Esophagus squamous epithelium (tissue), 5 donors: ENCODE measurements at places on chromosomes 12 and 14.

- no peak for DNase-seq
Observed at GRCh38 chr12:49019120-49019430, 499 bp upstream of the PRKAG1 start.

DNA sequence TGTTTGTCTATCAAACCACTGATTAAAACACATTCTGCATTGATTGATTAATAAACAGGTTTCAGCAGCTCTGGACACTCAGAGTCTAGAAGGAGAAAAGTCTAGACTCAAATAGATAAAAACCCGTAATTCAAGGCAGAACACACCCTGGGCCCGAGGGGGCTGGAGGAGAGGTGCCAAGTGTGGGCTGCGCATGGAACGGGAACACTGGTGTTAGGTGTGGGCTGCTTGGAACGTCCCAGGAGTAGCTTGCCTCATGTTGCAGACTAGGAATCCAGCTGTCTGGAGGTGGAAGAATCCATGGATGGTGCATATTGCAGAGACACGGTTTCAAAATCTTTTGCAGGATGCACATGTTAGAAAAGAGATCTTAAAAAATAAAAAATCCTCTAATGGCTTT lies 223.0 kb downstream of the APAF1 start:
- no peak for DNase-seq

DNA sequence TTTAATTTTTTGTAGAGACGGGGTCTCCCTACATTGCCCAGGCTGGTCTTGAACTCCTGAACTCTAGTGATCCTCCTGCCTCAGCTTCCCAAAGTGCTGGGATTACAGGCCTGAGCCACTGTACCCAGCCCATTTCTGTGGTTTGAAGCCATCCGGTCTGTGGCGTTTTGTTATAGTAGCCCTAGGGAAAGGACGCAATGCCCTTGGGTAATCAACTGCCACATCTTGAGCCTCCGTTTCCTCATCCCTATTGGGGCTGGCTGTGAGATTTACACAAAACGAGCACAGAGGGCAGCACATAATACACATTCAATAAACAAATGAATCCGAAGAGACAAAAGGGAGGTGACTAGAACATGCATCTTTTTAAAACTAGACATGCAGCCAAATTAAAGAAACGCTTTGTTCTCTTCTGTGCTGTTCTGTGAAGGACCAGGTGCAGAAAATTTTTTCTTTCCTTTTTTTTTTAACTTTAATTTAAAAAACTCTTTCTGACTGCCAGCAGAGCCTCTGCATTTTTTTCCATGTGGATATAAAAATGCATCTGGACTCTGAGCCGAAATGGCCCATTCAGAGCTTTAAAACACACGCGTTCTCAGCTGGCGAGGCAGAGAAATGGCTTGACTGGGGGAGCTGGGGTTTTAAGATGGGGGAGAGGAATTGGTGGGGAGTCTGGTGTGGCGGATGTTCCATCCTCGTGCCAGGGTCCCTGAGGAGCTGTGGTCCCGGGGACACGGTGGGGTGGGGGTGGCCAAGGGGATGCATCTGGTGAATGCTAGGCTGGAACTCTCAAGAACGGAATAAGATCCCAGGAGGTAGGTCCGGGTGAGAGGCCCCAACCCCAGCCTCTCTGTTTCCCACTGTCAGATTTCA lies 119.0 kb downstream of the RBM19 start:
- no peak for DNase-seq

- no peak for DNase-seq
Observed at GRCh38 chr14:103894723-103895059, 33.6 kb upstream of the TDRD9 start.

DNA sequence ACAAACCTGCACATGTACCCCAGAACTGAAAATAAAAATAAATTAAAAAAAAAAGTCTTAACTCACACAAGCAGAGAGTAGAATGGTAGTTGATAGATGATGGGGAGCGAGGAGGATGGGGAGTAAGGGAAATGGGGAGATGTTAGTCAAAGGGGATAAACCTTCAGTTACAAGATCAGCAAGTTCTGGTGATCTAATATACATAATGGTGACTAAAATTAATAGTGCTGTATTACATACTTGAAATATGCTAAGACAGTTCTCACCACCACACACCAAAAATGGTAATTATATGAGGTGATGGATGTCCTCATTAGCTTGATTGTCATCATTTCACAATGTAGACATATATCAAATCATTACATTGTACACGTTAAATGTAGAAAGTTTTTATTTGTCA lies 3.2 kb upstream of the C12orf42 start:
- DNase-seq, result no peak
